Activated T-helper 1 cell treated with anti-CD3 and anti-CD28 coated beads, Interleukin-12 subunit alpha, Interleukin-12 subunit beta, Interleukin-2, Interleukin-4 antibody, amounts not matched to agents 30 ng/mL and 10 ng/mL and 1 ng/mL, durations not matched to agents 14 hours and 24 hours and 36 hours (primary cell): ENCODE measurements at places on chromosomes 5 and 9. TPM values are rescaled to one million over a fixed set of nuclear protein-coding genes. Genes with fewer than 3 reads are reported as not detected.

DNA sequence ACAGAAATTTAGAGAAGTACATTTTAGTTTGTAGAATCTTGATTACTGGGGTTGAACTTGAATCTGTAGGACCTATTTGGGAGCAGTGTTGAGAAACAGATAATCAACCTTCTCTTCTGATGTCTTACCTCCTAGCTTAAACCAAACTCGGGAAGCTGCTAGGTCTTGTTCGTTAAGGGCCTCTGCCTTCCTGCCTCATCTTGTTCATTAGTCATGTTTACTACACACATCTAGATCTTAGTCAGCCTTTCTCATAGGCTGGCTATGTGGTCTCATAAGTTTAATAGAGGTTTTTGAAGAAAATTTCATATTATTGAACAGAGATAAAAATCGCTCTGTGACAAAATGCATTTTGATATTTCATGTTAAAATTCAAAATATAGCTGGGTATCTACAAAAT, 331.0 kb upstream of the EDIL3 start:
- H3K36me3 ChIP-seq, result no peaks in the 10 kb centered on the region
- no peaks in the 10 kb centered on the region for H3K27me3 ChIP-seq
- no peak overlapping the region for H3K4me3 ChIP-seq

GRCh38 chr5:170220191-170220590, 12.6 kb upstream of the C5orf58 start:
- DNase-seq, result no peak
- H3K36me3 ChIP-seq, result no peaks in the 10 kb centered on the region
- no peaks in the 10 kb centered on the region for H3K4me1 ChIP-seq
- no peak overlapping the region for H3K27ac ChIP-seq
- no peak overlapping the region for H3K4me3 ChIP-seq
- H3K27me3 ChIP-seq, result peaks cover 6% of the 10 kb centered on the region

GRCh38 chr5:140041492-140042392, 1.4 kb downstream of the NRG2 start:
- H3K4me3 ChIP-seq, result peak overlapping the region; percentile 77
- peaks cover 15% of the 10 kb centered on the region for H3K4me1 ChIP-seq
- DNase-seq, result no peak
- H3K36me3 ChIP-seq, result peaks cover 2% of the 10 kb centered on the region
- H3K27ac ChIP-seq, result peak overlapping the region; percentile 56

- H3K4me3 ChIP-seq, result peak overlapping the region; percentile 71
- H3K4me1 ChIP-seq, result peaks cover 20% of the 10 kb centered on the region
- peaks cover 25% of the 10 kb centered on the region for H3K27me3 ChIP-seq
- peak; percentile 50 for DNase-seq
- H3K36me3 ChIP-seq, result no peaks in the 10 kb centered on the region
Observed at GRCh38 chr5:1536322-1536845, 12.6 kb upstream of the LPCAT1 start.

DNA sequence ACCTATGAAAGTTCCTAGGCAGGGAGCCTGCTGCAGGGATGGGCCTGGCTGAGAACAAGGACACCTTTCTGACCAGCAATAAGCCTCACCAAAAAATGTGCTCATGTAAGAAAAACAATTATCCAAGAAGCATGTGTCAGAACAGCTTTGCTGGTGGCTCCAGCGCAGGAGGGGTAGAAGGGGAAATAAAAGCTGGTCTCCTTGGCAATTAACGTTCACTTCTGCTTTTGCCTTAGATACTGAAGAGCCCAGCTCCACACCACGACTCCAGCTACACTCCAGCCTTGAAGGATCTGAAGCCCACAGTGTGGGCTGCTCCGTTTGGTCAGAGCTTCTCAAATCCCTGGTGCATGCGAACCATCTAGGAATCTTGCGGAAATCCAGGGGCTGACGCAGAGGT, 107.6 kb upstream of the PHYKPL start:
- peaks cover 7% of the 10 kb centered on the region for H3K27me3 ChIP-seq
- H3K36me3 ChIP-seq, result no peaks in the 10 kb centered on the region
- no peak for DNase-seq
- no peak overlapping the region for H3K4me3 ChIP-seq
- H3K4me1 ChIP-seq, result no peaks in the 10 kb centered on the region
- no peak overlapping the region for H3K27ac ChIP-seq

DNA sequence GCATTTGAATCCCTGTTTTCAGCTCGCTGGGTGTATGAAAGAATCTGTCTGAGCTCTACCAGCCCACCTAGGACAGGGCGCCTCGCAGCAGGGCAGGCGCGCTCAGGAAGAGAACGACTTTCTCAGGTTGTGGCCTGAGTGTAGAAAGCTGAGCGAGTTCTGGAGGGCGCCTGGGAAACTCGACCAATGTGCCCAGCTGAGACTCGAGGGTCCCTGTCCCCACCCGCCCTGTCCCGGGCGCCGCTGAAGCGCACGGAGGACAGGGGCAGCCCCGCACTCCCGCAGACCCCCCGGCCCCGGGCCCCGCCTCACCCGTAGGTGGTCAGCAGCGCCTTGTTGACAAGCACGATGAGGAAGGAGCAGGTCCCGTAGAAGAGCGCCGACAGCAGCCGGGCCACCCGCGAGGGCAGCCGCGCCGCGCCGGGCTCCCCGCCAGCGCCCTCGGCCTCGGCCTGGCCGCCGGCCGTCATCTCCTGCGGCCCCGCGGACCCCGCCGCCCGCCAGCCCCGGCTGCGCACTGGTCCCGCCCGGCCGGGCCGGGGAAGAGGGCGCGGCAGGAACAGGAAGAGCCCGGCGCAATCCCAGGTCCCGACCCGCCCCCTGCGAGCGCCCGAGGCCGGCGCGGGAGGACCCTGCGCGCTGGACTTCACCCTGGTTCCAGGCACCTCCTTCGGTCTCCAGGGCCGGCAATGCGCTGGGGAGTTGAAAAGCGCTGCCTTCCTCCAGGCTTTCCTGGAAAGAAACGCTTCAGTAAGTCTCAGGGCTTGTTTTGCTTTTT, at the start of gene SLC35D2:
SLC35D2 (minus strand) TSS at position 547 of the 778 bp plus-strand sequence; CDS start at position 470, 77 bp downstream.
- peaks cover 38% of the 10 kb centered on the region for H3K4me1 ChIP-seq
- peaks cover 36% of the 10 kb centered on the region for H3K36me3 ChIP-seq
- no peaks in the 10 kb centered on the region for H3K27me3 ChIP-seq
- H3K4me3 ChIP-seq, result peak within 1 kb of the TSS; percentile 80

GRCh38 chr5:68141494-68141893, 74.1 kb upstream of the PIK3R1 start:
- peaks cover 1% of the 10 kb centered on the region for H3K36me3 ChIP-seq
- DNase-seq, result no peak
- H3K4me3 ChIP-seq, result no peak overlapping the region
- H3K4me1 ChIP-seq, result peaks cover 5% of the 10 kb centered on the region

GRCh38 chr9:98707166-98708102, 1.3 kb downstream of the GABBR2 start:
- H3K36me3 ChIP-seq, result no peaks in the 10 kb centered on the region
- no peak for DNase-seq
- H3K27ac ChIP-seq, result no peak overlapping the region
- H3K4me3 ChIP-seq, result no peak overlapping the region

DNA sequence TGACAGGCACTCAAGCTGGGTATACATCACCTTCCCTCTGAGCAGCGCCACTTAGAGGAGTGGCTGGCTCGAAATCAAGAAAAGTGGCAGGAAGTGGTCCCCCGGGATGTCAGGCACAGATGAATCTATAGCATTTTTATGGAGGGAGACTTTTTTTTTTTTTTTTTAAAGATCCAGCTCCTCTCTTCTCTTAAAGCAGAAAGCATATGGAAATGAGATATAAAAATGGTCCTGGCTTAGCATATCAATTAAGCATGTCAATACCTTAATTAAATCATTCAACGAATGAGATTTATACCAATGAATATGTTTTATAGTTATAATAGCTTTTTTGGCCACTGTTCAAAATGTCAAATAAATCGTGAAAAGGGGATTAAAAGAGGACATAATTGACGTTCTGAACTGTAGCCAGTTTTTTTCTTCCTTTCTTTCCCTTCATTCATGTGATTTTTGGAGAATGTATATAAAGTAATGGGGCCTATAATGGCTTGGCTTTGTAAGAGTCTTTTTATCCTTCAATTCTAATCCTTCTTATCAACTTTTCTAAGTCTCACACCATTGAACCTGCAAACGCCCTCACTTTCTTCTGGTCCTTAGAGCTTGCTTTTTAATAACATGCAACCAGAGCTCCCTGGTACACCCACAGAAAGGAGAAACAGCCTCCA, 319.2 kb upstream of the PANK3 start:
- no peak overlapping the region for H3K27ac ChIP-seq
- no peaks in the 10 kb centered on the region for H3K36me3 ChIP-seq
- peaks cover 3% of the 10 kb centered on the region for H3K27me3 ChIP-seq
- no peaks in the 10 kb centered on the region for H3K4me1 ChIP-seq

GRCh38 chr5:90878081-90878480, 319.5 kb downstream of the ADGRV1 start:
- H3K4me1 ChIP-seq, result no peaks in the 10 kb centered on the region
- no peak for DNase-seq
- H3K36me3 ChIP-seq, result no peaks in the 10 kb centered on the region
- no peak overlapping the region for H3K27ac ChIP-seq
- H3K27me3 ChIP-seq, result peaks cover 10% of the 10 kb centered on the region

GRCh38 chr9:82981552-82981951, 81.4 kb downstream of the RASEF start:
- DNase-seq, result no peak
- H3K27me3 ChIP-seq, result no peaks in the 10 kb centered on the region
- no peaks in the 10 kb centered on the region for H3K36me3 ChIP-seq
- H3K4me3 ChIP-seq, result no peak overlapping the region

DNA sequence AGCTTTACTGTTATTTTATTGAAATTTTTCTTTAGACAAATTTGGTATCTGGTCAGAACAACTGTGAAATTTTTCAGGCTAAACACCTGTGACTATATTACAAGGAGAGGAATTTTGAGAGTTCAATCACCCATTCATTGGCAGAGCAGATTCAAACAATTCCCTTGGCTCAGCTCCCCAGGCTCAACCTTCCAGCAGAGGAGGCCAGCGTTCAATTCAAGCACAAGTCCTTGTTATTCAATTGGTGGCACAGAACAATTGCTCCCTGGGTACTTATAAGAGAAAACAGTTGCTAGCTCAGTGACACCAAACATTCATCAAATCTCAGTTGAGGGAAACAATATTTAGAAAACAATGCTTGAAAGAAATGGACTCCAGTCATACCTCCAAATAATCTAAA, 83.3 kb downstream of the SUSD1 start:
- no peak overlapping the region for H3K27ac ChIP-seq
- peaks cover 25% of the 10 kb centered on the region for H3K4me1 ChIP-seq
- no peak for DNase-seq
- H3K4me3 ChIP-seq, result no peak overlapping the region
- peaks cover 8% of the 10 kb centered on the region for H3K36me3 ChIP-seq

DNA sequence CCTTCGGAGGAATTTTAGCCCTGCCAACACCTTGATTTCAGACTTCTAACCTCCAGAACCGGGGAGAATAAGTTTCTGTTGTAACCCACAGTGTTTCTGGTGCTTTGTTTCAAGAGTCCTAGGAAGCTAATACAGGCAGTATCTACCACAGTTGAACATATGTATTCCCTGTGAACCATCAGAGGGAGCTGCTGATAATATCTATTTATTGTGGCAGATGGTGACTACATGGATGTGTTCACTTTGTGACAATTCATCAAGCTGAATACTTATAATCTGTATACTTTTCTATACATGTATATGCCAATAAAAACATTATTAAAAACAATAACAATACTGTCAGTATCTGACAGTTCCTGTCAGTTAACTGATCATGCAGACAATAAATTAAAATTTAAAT, 137.2 kb upstream of the GNA14 start:
- no peak for DNase-seq
- H3K27me3 ChIP-seq, result no peaks in the 10 kb centered on the region
- peaks cover 13% of the 10 kb centered on the region for H3K36me3 ChIP-seq

- H3K4me3 ChIP-seq, result no peak overlapping the region
- H3K27ac ChIP-seq, result no peak overlapping the region
- no peaks in the 10 kb centered on the region for H3K27me3 ChIP-seq
- DNase-seq, result no peak
Observed at GRCh38 chr5:124172389-124173003, 573.9 kb downstream of the ZNF608 start.

DNA sequence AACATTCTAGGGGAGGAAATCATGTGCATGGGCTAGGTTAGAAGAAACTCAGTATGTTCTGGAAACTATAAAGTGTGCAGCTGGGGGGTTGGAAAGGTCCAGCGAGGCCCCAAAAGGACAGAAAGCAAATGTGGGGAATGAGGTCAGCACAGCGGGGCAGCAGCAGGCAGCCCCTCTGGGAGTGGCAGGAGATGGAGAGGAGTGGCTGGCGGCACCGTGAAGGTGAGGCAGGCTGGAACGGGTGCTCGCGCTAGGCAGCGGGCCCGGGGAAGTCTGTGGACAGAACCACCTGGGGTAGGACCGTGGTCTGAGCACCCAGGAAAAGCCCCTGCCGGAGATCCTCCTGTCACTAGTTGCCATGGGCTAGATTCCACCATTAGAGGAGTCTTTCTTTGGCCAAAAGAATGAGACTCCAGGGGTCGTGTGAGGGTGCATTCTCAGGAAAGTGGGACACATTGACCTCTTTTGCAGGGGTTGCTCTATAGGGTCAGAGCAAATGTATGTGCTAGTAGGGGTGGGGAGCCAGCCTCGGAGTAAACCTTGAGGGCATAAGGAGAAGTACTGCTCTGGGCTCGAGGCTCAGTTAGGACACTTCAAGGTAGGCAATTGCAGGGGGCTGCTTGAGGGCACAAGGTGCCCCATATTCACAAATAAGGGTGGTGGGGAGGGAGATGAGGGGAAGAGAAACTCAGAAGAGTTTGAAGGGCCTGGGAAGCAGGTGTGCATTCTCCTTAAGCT, 61.2 kb downstream of the IL6ST start:
- H3K36me3 ChIP-seq, result peaks cover 7% of the 10 kb centered on the region
- no peak for DNase-seq
- H3K4me1 ChIP-seq, result peaks cover 6% of the 10 kb centered on the region
- no peak overlapping the region for H3K4me3 ChIP-seq

DNA sequence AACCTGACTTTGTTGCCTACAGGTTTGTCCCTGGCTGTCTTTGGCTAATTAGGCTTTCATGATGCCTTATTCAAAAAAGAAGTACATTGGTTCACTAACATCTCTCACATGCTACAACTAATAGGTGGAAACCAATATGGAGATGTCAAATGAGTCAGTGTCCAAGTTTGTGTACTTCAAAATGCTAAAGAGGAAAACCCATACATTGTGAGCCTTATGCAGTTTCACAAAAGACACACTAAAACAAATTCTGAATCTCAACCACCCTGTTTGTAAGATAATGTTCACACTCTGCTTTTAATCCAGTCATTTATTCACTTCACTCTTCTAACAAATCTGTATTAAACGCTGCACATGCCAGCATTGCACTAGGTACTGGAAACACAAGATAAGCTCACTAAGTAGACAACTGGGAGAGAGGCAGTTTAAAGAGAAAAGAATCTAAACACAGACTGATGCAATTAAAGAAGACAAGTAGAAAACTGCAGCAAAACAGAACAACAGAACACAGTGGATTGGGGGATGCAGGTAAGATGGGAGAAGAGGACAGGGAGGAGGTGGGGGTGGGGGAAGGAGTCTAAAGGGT, 104.1 kb downstream of the DROSHA start:
- H3K36me3 ChIP-seq, result peaks cover 22% of the 10 kb centered on the region
- H3K4me3 ChIP-seq, result no peak overlapping the region
- H3K4me1 ChIP-seq, result peaks cover 11% of the 10 kb centered on the region
- DNase-seq, result no peak
- no peak overlapping the region for H3K27ac ChIP-seq
- no peaks in the 10 kb centered on the region for H3K27me3 ChIP-seq

The PCDHGA7 gene
- total RNA-seq, result 0.16 and 0.22 TPM in 2 replicates

The LYRM7 gene
- total RNA-seq, result 13.7 and 15.8 TPM in 2 replicates

The PRUNE2 gene
- total RNA-seq, result 0.27 and 0.57 TPM in 2 replicates

The SLC45A2 gene
- 0.18 TPM in 1 of 2 replicates, not detected in the other for total RNA-seq

The SLC12A7 gene
- 24.4 and 26.6 TPM in 2 replicates for total RNA-seq

The ISL1 gene
- total RNA-seq, result not detected in 2 replicates

The FAM163B gene
- total RNA-seq, result not detected in 2 replicates

The EPB41L4A gene
- total RNA-seq, result not detected in 2 replicates

The PNPLA7 gene
- total RNA-seq, result 0.71 and 1.2 TPM in 2 replicates
